ENCODE measurements at places on chromosomes 7 and 10. TPM values are rescaled to one million over a fixed set of nuclear protein-coding genes. Genes with fewer than 3 reads are reported as not detected.

DNA sequence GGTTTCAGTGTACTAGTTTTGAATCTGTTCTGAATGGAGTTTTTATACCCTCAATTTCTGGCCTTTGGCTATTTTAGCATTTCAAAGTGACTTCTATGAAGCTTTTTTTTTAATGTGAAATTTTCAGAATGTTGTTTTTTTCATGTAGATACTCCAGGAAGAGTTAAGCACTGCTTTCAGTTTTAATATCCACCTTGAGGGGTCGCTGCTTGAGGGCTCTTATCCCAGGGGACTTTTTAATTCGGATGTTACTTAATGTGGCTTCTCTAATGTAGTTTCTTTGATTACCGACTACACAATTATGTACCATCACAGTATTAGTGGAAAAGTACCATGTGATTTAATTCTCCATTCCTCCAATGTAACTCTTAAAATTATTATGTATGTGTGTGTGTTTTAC is 5.2 kb downstream of the IFIT5 start:
- DNase-seq: no peak

CACNB2 gene
- not detected for total RNA-seq

INSYN2A gene
- 0.79 TPM for total RNA-seq

IL2RA gene
- not detected for total RNA-seq

- no peak for DNase-seq
These were observed 6.0 kb upstream of the ITPRIP start for GRCh38 chr10:104344219-104344618.

DNA sequence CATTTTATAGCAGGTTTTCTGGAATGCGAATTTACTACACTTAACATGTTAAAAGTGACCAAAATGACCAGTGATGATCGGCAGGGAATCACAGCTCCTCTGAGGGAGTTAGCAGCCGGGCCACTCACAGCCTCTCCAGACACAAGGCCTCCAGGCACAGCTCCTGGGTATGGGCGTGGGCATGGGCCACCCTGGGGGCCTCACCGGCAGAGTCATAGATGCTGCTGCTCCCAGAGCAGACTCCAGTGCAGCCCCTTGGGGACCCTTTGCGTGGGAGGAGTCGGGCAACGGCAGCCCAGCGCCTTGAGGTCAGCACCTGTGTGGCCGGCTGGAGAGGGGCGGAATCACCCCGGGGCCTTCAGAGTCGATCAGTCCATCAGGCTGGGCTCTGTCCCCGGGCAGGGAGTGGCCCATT is 8.6 kb downstream of the KNDC1 start:
- DNase-seq: no peak
